CD4-positive, alpha-beta T cell treated with Interleukin-15 for 4 hours (primary cell): ENCODE measurements at places on chromosomes 11 and 22.

DNA sequence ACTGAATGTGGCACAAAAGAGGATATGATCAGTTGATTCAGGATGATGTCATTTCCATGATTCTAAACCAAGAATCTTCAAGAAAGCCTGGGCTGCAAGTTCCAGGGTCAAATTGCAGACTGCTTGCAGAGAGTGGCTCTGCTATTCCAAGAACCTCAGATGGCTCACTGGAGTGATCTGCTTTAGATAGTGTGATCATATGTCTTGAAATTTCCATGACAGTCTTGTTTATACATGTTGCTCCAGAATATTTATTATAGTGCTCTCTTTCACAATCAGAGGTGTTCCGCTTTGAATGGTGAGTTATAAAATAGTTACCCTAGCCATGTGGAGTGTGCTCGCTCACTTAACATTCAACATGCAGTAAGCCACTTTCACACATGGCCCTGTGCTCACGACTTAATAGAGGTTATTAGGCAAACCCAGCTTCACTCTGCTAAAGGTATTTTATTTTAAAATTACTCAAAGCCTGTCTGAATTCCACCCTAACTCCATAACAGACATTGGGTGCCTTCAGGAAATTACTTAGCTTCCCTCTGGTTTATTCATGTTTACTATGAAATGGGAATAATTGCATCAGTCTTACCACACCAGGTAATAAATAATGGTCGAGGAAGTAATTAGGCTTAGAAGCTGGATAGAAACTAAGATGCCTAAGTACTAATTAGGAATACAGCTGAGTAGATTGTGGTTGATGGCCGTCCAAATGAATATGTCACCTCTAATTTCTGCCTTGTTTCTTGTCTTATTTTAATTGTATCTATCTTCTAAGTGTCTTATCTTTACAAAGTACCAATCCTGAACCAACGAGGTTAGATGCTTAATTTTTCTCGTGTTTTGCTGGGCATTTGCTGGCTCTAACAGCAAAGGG is 187.9 kb downstream of the ETS1 start:
- no peak for DNase-seq

DNA sequence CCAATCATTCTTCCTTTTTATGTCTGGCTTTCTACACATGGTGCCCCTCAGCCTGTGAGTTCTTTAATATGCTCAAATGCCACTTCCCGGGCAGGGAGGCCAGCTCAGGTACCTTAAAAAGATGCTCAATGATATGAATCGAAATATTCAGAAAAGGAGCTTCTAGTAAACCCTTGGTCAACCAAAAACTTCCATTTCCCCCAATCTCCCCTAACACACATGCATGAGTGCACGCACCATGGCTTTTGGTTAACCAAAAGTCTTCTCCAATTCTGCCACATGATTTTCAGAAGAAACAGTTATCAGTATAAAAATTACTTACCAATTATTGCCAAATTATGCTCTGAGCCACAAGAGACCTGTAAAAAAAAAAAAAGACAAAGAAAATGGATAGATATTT is 135.0 kb downstream of the SERGEF start:
- DNase-seq, result no peak

- DNase-seq, result no peak
Observed at GRCh38 chr22:28054819-28055208, 135.8 kb upstream of the PITPNB start.

DNA sequence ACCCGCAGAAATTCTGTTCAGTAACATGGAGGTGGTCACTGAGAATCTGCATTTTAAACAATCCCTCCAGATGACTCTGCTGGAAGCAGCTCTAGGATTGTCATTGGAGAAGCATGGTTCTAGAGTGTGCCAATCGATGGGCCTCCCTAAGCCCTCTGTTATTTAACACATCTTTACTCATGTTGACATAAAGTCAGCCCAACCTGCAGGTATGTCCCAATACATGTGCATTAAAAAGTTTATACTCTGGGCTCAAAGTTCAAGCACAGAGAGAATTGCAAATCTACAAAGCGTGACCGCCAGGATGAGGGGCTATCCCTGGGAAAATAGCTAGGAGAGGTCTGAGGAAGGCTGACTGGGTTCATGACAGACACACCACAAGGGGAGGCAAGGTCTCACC is 116.4 kb downstream of the KIRREL3 start:
- DNase-seq, result no peak

DNA sequence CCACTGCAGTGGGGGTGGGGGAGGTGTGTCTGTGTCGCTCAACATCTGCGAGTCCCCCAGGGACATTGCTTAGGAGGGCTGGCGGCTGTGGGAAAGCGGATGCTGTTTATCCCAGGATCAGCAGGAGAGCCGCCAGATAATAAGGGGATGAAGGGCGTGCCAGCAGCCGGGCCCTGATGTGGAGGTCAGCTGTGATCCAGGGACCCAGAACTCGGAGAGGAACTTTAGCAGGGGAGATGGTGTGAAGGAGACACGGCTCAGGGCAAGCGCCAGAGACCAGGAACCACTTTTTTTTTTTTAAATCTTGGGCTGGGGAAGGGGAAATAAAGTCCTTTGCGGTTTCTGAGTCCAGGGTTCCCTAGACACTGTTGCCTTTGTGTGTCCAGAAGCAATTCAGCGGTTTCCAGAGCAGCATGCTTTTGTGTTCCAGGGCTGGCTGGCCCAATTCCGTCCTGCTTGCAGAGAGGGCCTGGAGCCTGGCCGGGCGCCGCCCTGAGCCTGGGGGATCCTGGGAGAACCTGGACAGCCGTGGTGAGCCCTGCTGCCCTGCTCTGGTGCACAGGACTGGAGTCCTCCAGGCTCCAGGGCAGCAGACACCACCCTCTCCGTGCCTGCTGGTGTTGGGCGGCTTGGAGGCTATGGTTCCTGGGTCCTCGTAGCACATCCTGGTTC is at the start of gene GRAMD4:
GRAMD4 (plus strand) TSS at position 557 of the 672 bp plus-strand sequence. CDS start 6,414 bp downstream, outside the sequence.
- DNase-seq, result no peak

DNA sequence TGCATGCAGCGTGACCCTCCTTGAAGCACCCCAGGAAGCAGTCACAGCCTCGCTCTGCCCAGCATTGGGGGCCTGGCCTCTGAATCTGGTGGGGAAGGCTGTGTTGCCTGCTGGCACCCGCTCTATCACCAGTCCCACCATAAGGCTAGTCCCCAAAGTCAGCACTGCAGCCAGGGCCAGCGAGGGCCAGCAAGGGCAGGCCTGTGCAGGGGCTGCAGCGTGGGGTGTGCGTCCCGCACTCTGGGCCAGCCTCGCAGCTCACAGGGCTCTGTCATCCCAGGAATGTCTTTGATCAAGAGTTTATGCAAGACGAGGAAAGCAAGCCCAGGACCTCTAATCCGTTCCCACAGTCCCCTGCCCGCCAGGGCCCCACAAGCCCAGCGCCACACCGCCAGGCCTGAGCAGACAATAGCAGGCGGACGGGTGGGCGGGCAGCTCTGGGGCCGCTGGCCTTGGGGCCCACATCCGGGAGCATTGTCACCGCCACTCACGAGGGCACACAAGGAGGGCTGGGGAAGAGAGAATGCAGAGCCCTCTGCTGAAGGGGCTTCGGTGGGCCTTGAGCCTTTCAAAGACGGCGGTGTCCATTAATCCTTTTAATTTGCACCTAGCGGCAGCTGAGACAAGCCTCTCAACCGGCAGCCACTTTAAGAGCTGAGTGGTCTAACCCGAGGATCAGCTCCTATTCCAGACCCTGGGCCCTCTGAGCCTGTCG is 17.1 kb downstream of the LTO1 start:
- no peak for DNase-seq

- no peak for DNase-seq
Observed at GRCh38 chr11:76802621-76803020, 19.5 kb downstream of the TSKU start.

DNA sequence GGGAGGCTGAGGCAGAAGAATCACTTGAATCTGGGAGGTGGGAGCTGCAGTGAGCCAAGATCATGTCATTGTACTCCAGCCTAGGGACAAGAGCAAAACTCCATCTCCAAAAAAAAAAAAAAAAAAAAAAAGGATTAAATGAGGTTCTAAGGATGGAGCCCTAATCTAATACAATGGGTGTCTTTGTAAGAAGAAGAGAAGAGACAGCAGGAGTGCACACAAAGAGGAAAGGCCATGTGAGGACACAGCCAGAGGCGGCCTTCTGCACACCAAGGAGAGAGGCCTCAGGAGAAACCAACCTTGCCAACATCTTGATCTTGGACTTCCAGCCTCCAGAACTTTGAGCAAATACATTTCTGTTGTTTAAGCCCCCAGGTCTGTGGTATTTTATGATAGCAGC is 66.6 kb upstream of the CECR2 start:
- DNase-seq, result no peak

- peak; percentile 65 for DNase-seq
Observed at GRCh38 chr22:43993072-43993760, 30.9 kb upstream of the PARVB start.

GRCh38 chr11:35688023-35688422 is 25.4 kb downstream of the TRIM44 start:
- no peak for DNase-seq

- no peak for DNase-seq
Observed at GRCh38 chr11:75031224-75031753, 42.6 kb downstream of the NEU3 start.

DNA sequence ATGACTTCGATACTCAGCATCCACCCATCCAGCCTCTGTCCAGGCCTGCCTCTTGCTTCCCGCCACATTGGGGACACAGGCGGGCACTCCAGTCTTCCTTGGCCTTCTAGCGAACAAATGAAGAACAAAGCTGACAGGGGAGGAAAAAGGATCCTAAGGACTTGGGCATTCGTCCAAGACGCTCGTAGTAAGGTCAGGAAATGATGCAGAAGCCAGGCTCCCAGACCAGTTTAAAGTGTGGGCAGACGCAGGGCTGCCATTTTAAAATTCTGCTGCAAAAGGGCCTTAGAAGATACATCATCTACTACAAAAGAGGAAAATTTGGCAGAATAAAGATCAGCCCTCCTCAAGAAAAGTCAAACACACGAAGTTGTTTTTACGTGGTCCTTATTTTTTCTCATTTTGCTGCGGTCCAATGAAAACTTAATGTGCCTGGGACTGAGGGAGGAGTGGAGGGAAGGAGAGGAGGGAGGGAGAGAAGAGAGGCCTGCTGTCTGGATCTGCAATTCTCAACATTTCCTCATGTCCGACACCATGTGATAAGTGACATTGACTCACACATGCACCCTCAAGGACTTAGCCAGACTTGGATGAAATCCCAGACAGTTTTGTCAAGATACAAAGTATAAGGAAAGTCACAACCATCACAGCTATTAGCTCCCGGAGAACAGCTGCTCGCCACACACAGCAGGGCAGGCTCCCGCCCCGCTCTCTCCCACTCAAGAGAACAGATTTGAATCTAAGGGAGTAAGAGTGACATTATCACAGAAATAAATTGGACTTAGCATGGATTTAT is 5.7 kb downstream of the DNAL4 start:
- no peak for DNase-seq

DNA sequence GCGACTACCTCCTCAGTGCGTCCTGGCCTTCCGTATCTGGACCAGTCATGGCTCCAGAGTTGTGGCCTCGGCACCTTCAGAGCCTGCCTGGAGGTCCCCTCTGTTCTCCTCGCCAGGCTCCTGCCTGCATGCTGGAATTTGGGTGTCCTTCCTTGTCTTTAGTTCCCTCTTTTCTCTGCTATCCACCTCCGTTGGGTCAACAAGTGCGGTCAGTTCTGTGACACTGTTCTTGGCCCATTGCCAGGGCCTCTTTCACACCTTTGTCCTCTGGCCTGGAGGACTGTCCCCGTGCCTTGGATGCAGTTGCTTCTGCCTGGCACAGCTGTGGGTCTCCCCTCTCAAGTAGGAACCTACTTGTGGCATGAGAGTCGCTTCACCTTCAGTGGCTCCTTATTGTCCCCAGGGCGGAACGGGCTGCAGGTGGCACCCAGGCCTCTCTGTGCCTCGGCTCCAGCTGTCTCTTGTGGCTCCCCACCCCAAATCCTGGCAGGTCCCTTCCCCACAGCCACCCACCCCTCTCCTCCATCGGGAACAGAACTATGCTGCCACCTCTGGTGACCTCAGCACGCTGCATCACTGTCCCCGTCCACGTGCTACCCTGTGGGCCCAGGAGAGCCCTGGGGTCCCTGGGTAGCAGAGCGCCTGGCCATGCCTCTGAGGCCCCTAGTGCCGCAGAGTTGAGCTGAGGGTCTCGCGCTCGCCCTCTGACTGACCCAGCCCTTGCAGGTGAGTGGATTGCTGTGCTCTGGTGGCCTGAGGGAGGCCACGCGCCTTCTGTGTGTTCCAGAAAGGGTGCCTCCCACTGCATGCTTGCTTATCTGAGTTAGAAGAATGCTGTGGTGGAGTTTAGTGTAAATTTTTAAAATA is 4.7 kb downstream of the DGCR8 start:
- no peak for DNase-seq

DNA sequence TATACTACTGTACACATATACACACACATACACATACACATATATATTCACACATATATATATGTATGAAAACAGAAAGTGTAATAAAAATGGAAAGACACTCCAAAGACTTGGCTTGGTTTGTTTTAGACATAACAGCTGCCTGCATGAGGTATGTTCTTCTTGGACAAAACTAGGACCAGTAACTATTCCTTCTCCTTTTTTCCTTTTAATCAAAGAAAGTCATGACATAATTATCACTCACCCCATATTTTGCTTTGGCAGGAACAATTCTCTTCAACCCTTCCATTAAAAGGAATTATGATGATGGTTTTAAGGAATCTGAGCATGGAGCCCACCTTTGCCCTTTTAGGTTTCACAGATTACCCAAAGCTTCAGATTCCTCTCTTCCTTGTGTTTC is at the start of gene OR5D14:
OR5D14 (plus strand) TSS at position 301 of the 400 bp plus-strand sequence; CDS start at position 301, 0 bp downstream.
- DNase-seq, result no peak

GRCh38 chr22:35526333-35526979 is 14.2 kb upstream of the RASD2 start:
- no peak for DNase-seq

- DNase-seq, result no peak
Observed at GRCh38 chr22:48603621-48604320, 1223.9 kb downstream of the BRD1 start.

DNA sequence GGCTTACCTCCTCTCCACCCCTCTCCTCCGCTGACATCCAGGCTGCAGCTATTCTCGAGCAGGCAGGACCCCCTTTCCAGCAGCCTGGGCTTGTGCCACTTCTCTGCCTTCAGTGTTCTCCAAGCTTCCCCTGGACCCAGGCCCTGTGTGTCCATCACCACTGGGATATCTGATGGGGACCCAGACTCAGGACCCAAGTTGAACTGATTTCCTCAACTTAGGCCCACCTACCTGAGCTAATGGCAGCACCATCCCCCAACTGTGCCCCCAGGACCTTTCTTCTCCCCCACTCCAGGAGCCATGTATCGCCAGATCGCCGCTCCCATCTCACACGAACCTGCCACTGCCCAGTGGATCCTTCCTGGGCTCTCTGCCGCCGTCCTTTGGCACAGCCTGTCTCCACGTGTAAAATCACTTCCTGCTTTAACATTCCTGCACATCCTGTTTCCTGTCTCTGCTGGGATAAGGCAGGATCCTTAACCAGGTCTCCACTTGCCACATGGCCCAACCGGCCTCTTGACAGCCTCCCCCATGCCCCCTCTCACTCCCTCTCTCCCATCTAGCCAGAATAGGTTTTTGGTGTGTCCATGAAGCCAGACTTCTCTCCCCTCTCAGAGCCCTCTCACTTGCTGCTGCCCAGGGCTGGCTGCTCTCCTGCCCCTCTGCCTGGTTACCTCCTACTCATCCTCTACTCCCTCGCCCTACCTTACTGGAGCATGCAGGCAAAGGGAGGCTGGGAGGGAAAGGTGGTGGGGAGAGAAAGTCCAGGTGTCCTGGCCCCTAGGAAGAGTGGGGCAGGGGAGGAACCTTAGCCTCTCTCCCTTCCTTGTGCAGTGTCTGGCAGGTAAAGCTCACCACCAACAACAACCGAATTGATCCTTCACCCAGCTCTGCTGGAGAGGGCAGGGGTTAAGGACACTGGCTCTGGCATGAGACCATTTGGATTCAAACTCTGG is 9.4 kb downstream of the SPATA19 start:
- no peak for DNase-seq
